ENCODE measurements at places on chromosomes 4 and X. TPM values are rescaled to one million over a fixed set of nuclear protein-coding genes. Genes with fewer than 3 reads are reported as not detected.

The GPRASP3 gene
- total RNA-seq = 3.2 TPM

The PSAPL1 gene
- not detected for total RNA-seq

The USO1 gene
- total RNA-seq = 88.8 TPM

The MFSD8 gene
- 28.0 TPM for total RNA-seq

The GYG2 gene
- total RNA-seq = 5.1 TPM

DNA sequence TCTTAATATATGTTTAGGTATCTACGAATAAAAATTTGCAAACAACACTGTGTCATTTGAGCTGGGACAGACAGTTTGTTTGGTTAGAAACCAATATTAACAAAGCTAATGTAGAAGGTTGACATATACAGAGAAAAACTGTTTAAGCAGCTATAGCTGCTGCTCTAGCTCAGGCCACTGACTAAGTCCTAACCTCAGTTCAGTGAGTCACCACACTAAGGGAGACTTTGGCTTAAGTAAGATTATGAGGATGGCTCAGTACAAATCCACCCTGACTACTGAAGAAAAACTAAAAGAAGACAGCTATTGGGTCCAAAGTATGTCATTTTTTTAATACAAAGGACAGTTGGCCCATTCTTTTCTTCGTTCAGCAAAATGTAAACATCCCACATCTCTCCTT, 717.3 kb upstream of the ACTRT1 start:
- H3K4me1 ChIP-seq = no peaks in the 10 kb centered on the region
- H3K27me3 ChIP-seq = no peaks in the 10 kb centered on the region
- DNase-seq = no peak
- H3K4me3 ChIP-seq = no peak overlapping the region
- H3K27ac ChIP-seq = no peak overlapping the region

DNA sequence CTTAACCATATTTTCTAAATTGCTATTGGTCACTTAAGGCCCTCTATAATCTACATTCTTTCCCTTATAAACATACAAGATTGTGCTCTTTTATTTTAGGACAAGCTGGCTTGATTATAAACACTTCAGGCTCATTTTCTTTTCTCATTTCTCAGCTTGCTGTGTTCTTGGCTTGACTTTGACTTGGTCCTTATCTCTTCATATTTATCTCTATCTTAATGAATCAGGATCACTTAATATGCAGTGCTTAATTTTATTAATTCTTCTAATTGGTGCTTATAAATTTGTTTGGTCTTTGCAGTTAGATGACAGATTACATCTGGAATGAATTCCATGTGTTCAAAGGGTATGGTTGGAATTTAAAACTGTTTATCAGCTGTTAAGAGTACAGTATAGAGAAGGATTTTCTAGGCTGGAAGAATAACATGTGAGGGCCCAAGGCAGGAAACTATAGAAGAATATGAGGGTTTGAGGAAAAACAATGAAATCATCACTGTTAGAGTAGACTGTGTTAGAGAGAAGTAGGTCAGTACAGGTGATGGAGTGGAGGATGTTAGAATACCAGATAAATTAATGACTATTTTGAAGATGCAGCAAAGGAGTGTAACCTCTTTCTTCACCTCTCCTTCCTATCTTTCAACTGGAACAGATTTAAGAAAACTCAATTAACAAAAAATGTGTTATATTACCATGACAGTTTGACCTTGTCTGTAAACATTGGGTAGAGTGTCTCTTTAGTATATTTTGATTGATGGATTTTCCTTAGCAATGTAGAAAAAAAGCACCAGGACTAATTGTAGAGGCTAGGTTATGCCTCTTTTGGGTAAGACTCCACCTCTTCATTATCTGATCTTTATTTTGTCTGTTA, 169.6 kb downstream of the RAPGEF2 start:
- no peak overlapping the region for H3K4me3 ChIP-seq
- H3K27me3 ChIP-seq = no peaks in the 10 kb centered on the region
- no peak overlapping the region for H3K27ac ChIP-seq

GRCh38 chr4:7845493-7846128, 94.0 kb downstream of the AFAP1 start:
- H3K27ac ChIP-seq = no peak overlapping the region
- H3K4me3 ChIP-seq = no peak overlapping the region
- DNase-seq = no peak

- H3K27me3 ChIP-seq = no peaks in the 10 kb centered on the region
- no peaks in the 10 kb centered on the region for H3K36me3 ChIP-seq
- H3K4me1 ChIP-seq = peaks cover 3% of the 10 kb centered on the region
- no peak overlapping the region for H3K4me3 ChIP-seq
These were observed 24.3 kb downstream of the RAI2 start for GRCh38 chrX:17836830-17837229.

DNA sequence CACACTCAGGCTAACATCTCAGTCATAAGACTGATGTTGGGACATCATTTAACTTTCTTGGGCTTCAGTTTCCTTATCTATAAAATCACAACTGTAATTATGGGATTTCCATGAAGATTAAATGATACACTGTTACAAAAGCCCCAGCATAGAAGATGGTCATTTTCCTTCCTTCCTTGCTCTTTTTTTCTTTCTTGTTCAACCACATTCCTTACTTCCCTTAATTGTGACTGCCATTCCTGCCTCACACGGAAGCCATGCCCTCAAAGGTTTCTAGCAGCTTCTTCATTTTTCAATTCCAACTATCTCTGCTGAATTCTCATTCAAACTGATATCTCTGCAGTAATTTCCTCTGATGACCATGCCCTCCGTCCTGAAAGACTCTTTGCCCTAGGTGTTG, 311.8 kb downstream of the PPP3CA start:
- H3K36me3 ChIP-seq = no peaks in the 10 kb centered on the region
- DNase-seq = no peak
- no peak overlapping the region for H3K27ac ChIP-seq
- H3K27me3 ChIP-seq = no peaks in the 10 kb centered on the region

- H3K27ac ChIP-seq = no peak overlapping the region
- H3K4me3 ChIP-seq = no peak overlapping the region
- no peaks in the 10 kb centered on the region for H3K4me1 ChIP-seq
- no peaks in the 10 kb centered on the region for H3K27me3 ChIP-seq
These were observed 336.7 kb upstream of the ADGRL3 start for GRCh38 chr4:60863442-60863841.

Measured in ovary (tissue), 10 donors.